ENCODE measurements at places on chromosomes 6 and 20. TPM values are rescaled to one million over a fixed set of nuclear protein-coding genes. Genes with fewer than 3 reads are reported as not detected.

The PLA2G7 gene
- total RNA-seq, result 2.8 TPM

DNA sequence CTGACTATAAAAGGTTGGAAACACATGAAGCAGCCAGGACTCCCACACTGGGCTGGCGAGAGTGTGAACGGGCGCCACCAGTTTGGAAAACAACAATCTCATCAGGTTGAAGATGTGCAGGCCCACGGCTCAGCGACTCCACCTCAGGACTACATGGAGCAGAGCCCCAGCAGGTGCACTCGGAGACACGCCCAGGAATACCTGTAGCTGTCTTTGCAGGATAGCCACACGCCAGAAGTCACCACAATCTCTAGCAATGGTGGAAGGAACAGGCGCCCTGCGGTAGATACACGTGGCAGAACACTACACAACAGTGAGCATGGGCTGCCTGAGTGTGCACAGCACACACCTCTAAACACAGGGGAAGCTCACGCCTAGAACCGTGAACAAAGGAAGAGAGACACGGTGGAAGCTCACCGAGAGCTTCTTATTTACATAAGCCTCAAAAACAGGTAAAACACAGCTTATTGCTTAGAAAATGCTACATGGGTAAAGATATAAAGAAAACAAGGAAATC lies 28.7 kb upstream of the RPS6KA2 start:
- DNase-seq, result no peak

GRCh38 chr20:10314198-10314597 lies 95.6 kb downstream of the SNAP25 start:
- DNase-seq, result no peak

The TBXT gene
- not detected for total RNA-seq

GRCh38 chr20:12453711-12454110 lies 536.0 kb downstream of the BTBD3 start:
- DNase-seq, result no peak
